ENCODE measurements at places on chromosomes 11 and 22.

GRCh38 chr11:130418210-130418609 lies 10.2 kb downstream of the ADAMTS8 start:
- DNase-seq: no peak

DNA sequence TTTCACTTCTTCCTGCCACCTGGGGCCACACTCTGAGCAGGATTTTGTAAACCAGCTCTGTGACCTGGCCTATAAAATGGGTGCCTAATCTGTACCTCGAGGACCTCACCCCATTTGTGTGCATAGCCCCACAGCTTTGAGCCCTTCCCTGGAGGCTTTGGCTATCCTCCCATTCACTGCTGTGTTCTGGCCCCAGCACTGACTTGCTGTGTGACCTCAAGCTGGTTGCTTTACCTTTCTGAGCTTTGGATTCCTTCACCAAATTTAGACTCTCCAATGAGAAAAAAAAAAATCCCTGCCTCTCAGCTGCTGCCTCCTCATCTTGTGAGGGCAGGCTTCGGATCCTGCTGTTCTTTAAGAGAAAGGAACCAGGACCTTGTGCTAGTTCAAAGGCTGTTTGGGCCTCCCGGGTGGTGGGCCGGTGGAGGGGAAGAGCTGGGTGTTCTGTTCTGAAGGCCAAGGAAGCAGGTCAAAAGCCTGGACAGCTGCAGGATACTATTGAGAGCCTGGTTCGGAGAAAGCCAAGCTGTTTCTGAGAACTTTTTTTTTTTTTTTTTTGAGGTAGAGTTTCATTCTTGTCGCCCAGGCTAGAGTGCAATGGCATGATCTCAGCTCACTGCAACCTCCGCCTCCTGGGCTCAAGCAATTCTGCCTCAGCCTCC lies 1.1 kb upstream of the PYGM start:
- no peak for DNase-seq

DNA sequence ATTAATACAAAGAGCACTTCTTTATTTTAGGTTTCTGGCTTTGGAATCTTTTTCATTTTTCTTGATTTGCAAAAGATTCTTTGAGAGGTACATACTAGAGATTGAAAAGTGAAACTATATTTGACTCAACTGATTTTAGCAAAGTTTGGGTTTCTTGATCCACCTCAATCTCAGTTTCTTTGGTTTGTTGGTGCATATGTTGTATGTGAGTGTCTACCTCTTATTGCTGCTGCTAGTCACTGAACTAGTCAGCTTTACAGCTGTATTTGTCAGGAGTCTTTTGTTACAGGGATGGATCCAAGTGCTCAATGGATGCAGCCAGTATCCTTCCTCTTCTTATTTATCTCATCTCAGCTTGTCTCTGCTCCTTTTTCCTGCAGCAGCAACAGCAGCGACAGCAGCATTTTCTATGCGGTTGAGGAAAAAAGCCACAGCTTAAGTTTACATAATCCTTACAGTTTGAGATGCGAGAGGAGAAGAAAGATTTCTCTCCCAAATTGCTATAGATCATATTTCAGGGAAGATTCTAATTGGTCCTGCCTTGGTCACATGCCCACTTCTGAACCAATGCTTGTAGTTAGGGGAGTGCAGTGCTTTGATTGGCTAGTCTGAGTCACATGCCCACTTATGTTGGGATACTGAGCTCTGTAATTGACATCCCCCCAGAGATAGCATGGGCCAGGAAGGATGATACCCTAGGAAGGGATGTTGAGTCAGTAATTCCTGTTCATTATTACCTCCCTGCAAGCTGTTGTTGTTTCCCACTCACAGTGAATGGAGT lies 10.0 kb upstream of the ZNRF3 start:
- DNase-seq: no peak

GRCh38 chr11:109680127-109680526 lies 258.1 kb downstream of the C11orf87 start:
- DNase-seq: no peak

DNA sequence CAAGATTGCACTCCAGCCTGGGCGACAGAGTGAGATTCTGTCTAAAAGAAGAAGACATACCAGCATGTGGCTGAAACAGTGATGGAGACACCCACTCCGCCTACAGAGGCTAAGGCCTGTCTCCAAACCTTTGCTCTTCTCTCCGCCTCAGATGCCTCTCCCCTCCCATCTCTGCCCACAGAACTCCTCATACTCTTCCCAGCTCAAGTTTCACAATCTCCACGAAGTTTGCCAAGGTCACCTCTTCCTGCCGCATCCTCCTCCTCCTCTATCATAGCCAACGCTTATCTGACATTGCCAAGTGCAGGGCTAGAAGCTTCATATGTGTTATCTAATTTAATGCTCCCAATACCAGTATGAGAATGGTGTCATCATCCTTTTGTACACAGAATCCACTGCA lies 25.9 kb upstream of the FBLN1 start:
- no peak for DNase-seq

DNA sequence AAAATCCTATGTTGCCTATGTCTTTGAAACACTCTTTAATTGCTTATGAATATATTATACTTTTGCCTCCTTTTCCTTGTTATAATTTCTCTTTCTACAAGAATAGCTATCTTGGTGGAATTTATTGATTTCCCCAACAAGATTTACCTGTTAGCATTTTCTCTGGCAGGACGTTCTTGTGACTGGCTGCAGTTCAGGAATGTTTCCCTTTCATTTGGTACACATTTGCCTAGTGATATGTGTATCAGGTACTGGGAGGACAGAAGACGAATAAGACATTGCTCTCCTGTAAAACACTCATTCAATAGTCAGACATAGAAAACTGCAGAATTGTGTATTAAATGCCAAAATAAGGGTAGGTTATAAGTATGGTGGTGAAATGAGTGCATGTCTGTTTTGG lies 279.9 kb downstream of the FAT3 start:
- DNase-seq: no peak

DNA sequence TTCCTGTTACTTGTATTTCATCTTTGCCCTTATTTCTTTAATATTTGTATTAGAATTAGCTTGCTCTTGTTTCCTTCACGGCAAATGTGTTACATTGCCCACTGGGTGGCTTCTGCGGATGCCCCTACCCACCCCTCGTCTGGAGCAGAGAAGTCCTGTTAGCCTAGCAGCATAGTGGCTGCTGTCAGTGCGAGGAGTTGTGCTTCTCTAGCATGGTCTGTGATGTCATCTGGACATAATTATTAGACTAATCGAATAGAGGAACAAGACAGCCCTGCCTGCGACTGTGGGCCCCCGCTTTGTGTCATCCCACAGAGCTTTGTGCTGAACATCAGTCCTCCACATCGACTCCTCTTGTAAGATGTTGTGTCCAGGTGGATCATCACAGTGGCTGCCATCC lies 74.5 kb downstream of the PPP6R3 start:
- DNase-seq: no peak

DNA sequence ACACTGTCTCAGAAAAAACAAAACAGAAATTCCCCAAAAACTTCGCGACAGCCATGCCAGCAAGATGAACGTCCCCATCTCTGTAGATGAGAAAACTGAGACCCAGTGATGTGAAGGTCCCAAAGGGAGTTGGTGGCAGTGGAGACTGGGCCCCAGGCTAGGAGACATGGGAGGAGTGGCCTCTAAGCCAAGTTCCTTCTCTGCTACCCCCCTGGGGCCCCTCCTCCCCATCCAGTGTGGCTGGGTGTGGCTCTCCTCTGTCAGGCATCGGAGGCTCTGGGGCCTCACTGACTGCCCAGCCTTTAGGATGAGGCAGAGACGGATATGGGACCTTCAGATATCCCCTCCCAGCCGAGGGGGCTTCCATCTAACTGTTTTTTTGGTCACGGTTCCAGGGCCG lies 9.8 kb downstream of the RELT start:
- DNase-seq: no peak

GRCh38 chr11:44645827-44646226 lies 80.4 kb downstream of the CD82 start:
- DNase-seq: no peak

DNA sequence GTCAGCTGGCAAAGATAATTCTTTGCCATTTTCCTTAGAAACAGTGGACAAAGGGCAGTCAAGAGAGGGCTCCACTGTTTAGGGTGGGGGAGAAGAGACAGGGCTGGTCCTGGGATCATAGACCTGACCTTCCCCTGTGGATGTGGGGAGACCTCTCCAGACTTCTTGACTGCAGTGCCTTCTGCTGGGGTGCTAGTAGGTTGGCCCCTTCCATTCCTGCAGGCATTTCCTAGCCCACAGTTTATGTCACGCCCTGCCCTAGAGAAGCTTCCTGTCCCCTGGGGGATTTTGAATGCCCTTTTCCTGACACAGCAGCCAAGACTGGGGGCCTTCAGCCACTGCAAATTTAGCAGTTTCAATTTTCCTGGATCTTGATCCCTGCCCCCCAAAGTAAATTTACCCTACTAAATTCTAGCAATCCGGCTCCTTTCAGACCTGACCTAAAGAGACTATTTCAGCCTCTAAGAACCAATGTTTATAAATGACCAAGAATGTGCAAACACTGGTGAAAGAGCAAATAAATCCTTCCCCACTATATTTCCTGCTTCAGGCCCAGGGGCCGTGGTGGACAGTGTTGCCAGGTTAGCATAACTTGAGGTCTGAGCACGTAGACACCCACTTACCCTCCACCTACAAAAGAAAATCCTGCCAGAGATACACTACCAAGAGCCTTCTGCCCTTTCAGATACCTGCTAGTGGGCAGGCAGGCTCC lies 58.4 kb downstream of the PPFIBP2 start:
- DNase-seq: no peak

- peak; percentile 36 for DNase-seq
Observed at GRCh38 chr11:134645576-134645975, 233.5 kb upstream of the B3GAT1 start.

- no peak for DNase-seq
Observed at GRCh38 chr11:9399466-9399865, 15.0 kb downstream of the IPO7 start.

- DNase-seq: no peak
Observed at GRCh38 chr11:303363-303762, 4.0 kb upstream of the IFITM5 start.

GRCh38 chr11:119099711-119100110 lies 1.9 kb downstream of the DPAGT1 start:
- DNase-seq: no peak

GRCh38 chr11:7449841-7450214 lies 35.5 kb upstream of the OLFML1 start:
- no peak for DNase-seq

DNA sequence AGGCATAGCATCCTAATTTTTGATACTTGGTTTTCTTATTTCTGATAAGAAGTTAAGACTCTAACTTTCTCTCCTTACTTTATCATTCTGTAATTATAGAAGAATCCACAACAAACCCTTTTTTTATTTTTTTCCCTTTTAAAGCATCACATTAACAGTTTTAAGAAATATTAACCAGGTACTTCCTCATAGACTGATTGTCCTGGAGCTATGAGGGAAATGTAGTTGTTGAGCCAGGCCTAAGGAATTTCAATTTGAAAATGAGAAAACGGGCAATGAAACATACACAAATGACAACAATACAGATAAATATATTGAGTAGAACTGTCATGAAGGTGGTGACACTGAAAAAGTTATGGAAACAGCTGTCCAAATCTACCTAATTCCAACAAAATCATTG lies 569.0 kb downstream of the KCNA4 start:
- DNase-seq: no peak

DNA sequence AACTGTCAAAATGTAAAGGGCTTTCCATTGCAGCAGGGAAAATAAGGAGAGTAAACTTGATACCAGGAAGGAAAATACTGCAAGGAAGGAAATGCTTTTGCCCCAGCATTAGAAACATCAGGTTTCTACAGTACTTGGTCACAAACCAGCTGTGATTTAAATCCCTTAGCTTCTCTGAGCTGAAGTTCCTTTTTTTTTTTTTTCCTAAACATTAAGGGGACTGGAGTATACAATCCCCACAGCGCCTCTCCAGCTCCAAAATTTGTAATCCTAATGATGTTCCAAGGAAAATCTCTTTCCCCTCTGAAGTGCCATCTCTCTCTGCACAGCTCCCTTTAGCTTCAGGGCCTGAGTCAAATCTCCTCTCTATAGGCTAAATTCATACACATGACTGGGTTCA lies 220.5 kb upstream of the PITPNB start:
- DNase-seq: no peak

DNA sequence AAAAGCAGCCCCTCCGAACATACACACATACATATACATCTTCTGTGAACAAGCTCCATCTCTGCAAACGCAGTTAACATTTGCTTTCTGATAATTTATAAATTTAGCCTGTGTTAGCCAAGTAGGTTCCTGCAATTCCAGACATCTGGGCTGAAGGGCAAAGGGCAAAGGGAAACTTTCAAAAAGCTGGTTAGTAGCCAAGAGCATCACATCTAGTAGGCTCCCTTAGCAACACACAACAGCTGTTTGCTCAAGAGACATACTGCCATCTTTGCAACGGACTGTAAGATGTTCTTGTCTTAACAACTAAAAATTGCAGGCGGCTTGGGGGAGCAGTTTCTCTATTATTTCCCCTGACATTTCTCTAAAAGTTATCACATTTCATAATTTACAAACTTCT lies 134.9 kb downstream of the RBFOX2 start:
- DNase-seq: no peak

DNA sequence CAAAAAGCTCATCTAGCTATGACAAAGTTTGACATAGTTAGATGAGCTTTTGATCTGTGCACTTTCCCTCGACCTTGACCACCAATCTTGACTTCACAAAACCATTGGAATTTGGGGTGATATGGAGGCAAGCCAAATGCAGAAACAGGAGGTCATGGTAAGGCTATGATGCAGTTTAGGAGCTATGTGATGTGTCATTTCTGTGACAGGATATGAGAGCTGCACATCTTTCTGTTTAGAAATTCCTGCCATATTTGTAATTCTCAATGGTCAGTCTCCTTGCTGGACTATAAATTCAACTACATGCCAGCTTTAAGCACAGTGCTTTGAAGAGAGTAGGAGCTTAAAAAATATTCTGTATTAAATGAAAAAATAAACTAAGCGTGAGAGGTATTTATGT lies 12.9 kb downstream of the OR51B6 start:
- DNase-seq: peak; percentile 51

DNA sequence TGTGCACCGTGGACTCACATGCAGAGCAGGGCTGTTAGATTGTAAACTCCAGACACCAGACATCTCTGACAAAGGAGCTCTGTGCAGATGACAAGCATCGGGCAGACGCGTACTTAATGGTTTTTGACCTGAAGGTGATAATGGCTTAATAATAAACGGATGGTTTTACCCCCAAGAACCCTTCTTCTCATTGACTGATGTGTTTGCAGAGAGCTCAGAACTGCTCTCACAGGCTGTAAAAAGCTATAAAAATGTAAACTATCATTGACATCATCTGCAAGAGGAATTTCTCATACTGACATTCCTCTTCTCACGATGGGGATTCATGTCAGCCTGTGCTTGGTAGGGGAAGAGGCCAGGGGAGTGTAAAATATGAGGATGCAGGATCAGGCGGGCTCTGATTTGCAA lies 8.6 kb upstream of the ARHGAP8 start:
- DNase-seq: no peak

- DNase-seq: no peak
Observed at GRCh38 chr11:4922304-4922703, 1.8 kb downstream of the OR51G1 start.
